Cerebellar nuclear complex (tissue), 1 donor: ENCODE measurements at places on chromosomes 2 and 18.

DNA sequence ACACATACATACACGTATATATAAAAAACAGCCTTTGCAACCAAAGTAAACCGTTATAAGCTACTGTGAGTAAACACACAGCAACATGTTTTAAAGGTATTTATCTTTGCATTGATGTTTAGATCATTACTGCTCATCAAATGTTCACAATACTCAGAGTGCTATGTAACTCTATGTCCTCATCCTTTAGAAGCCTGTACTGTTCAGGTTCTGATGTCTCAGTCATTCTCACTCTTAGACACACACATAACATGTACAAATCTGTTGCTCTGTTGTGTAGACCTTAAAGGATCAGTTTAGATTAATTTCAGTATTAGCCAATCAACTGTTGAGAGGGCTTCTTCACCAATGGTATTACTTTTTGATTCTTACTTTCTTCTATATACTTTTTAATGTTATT lies 139.7 kb upstream of the ITGB6 start:
- DNase-seq: no peak

GRCh38 chr2:113700186-113700841 lies 56.1 kb downstream of the SLC35F5 start:
- DNase-seq: no peak

- no peak for DNase-seq
Measured at GRCh38 chr2:144522897-144523595, 3.1 kb upstream of the ZEB2 start.

GRCh38 chr18:24266131-24266530 lies 127.3 kb downstream of the CABYR start:
- no peak for DNase-seq

DNA sequence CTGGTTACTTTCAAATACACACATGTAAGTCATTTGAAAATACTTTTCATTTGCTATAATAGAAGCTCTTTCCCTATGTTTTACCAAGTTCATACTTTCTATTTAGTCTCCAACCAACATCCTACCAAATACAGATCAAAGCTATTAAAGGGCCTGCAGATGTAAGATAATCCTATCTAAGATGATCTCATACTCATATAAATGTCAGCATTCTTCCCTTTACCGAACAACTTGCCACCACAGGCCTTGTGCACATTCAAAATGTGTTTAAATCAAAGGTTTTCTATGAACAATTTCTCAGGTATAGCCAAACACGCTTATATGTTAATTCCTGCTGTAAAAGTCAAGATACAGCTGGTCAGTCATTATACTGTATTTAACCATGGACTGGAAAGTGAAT lies 23.3 kb downstream of the KCTD18 start:
- no peak for DNase-seq

- no peak for DNase-seq
Measured at GRCh38 chr2:39659765-39660611, 5.7 kb upstream of the TMEM178A start.

- no peak for DNase-seq
Measured at GRCh38 chr2:134337631-134338030, 83.8 kb downstream of the MGAT5 start.

- no peak for DNase-seq
Measured at GRCh38 chr2:240935103-240935876, 29.2 kb downstream of the CROCC2 start.

- no peak for DNase-seq
Measured at GRCh38 chr2:36356298-36356989, 866 bp downstream of the CRIM1 start.

DNA sequence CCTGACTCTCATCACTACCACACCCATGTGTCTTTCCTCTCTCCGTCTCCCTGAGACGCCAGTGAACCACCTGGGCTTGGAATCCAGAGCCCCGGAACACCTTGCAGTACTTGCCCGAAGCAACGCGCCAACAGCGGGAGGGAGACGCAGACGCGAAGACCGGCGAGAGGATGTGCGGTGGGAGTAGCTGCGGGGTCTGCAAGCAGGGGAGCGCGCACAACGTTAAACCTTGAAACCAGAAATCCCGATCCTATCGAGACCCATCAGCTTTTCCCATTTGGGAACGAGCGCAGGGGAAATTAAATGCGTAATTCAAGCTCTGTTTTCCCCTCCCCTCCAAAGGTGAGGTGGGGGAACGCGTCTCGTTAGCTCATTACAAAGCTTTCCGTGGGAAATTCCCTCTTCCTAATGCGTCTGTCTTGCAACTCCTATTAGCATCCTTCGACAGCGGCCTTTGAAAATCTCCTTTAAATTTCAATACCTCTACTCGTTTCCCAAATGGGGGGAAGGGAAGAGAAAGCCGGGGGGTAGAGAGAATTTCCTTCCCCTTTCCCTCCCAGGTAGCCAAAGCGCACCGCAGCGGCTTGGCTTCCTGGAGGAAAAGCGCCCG lies 421 bp upstream of the CNTNAP5 start:
- no peak for DNase-seq

DNA sequence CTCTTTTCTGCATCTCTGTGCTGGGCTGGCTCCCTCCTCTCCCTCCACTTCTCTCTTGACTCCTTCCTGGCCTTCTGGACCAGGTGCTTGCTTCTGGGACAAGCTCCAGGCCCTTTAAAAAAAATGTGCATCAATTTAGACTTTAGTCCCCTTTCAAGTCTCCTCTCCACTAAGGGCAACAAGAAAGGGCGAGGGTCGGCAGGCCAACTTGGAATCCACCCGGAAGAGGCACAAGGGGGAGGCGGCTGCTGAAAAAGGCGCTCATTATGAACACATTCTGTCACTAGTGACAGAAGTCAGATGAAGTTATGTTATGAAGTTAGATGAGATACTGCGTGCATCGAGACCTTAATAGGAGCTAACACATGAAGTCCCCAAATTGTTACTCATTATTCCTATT lies 13.6 kb upstream of the RHOB start:
- DNase-seq: no peak

DNA sequence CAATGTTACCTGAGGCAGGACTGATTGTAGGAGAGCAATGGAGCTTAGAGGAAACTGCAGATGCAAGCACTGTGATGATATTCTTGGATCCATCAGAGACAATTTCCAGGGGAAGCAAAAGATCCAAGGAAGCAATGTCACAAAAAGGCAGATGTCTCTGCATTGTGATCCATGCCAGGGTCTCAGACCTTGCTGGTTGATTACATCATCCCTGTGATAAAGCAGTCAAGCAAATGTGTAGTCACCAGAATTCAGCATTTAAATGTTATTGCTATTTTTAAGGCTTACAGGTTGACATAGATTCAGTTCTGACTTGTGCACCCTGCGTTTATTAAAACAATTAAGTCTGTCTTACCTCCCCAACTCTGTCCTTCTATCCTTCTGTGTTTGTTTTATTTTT lies 56.8 kb upstream of the CCDC85A start:
- no peak for DNase-seq

DNA sequence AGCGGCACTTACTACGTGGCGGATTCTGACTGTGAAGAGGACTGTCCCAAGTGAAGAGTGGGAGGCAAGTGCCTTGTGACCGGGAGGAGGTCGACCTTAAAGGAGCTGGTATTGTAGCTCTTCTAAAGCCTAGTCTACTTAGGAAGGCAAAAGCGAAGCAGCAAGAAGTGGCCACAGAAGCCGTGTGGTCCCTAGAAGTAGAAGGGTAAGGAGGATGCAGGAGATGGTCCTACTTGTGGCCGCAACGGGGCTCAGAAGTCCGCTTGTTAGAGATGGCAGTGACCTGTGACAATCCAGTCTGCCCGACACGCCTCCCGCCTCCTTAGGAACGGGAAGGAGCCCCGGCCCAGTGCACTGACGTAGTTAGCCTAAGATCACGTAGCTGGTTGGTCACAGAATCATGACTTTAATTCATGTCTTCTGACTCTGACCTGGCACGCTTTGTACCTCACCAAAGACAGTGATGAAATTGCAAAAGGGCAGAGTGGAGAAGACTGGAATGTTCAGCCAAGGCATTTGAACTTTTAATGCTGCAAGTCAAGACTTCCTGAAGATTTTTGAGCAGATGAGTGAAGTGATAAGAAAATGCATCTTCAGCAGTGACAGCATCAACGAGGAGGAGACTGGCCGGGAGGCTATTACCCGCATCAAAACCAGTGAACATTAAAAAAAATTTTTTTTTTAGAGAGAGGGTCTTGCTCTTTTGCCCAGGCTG lies 749 bp upstream of the EIF2AK3 start:
- no peak for DNase-seq
